ENCODE measurements at places on chromosomes 16 and 17. TPM values are rescaled to one million over a fixed set of nuclear protein-coding genes. Genes with fewer than 3 reads are reported as not detected.
A peak's percentile ranks its signal among the peaks of the same experiment; 100 is the strongest.

- no peak for DNase-seq
Observed at GRCh38 chr17:19553036-19553435, 19.4 kb downstream of the SLC47A1 start.

DNA sequence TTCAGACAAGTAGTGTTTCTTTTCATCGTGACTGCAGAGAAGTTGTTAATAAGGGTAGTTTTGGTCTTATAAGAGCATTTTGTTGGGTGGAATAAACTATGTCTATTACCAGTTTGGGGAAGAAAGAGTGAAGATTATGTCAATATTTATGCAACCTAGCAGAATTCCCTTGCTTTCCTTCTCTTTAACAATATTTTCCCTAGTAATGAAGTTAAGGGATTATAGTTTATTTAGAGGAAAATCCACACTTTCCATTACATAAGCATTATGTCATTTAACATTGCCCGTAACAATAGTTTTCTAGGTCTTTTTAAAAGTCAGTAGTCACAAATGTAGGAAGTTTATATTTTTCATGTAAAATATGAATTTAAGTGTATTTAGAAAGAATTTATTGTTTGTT, 2.5 kb upstream of the MAF start:
- DNase-seq, result no peak

GRCh38 chr16:19844945-19845641, 39.6 kb downstream of the GPRC5B start:
- no peak for DNase-seq

DNA sequence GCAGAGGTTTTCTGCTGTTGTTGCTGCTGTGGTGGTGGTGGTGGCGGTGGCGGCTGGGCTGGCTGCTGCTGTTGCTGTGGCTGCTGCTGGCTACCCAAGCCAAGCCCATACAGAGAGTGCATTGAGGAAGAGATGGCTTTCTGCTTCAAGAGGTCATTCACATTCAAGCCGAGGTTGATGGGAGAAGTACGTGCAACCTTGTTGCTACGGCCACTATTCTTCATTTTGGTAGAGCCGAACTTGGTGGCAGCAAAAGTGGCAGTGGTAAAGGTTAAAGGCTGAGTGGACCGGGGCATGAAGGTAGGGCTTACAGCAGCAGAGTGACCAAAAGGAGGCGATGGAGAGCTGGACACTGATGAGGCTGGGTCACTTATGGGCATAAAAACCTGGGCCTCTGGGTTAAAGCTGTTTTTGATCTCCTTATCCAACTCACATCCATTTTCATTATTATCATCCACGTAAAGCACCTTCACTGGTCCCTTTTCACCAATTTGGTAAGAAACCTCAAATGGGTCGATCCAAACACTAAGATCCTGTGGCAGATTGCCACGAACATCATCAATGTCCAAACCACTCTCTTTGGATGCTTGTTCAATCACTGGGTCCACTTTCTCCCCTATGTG, 2.8 kb downstream of the TOB1 start:
- peak; percentile 75 for DNase-seq

The GPRC5C gene
- total RNA-seq, result not detected

DNA sequence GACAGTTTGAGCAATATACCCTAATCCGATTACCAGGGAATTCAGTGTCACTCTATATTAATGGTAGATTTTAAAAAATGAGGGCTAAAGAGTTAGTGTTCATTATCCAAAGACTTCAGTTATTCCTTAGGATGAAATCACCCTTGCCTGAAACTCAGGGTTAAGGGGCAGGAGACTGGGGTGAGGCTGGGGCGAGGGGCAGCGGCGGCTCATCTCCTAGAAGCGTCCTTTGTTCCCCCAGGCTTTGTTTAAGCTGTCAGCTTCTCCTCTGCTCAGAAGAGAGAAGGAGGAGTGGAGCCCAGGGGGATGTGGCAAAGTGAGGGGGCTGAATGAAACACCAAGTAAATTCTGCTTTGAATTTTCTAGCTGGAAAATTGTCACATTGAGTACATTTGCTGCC, 117.7 kb upstream of the ELAC2 start:
- no peak for DNase-seq

- no peak for DNase-seq
Observed at GRCh38 chr17:65698381-65699061, 137.1 kb upstream of the AXIN2 start.

The TEX14 gene
- 0.24 TPM for total RNA-seq

The SLC6A2 gene
- total RNA-seq, result not detected

DNA sequence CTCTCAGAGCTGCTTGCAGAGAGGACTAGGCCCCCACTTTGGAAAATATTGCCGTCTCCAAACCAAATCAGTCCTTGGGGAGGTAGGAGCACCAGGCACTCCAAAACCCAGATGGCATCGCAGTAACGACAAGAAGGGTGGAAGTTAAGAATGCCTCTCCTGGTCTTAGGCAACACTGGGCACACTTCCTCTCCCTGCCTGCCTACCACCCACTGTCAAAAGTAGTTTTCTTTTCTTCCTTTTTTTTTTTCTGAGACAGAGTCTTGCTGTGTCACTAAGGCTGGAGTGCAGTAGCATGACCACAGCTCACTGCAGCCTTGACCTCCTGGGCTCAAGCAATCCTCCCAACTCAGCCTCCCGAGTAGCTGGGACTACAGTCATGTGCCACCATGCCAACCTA, 47.2 kb downstream of the SRL start:
- DNase-seq, result no peak

GRCh38 chr17:36463916-36464764, 22.3 kb upstream of the ZNHIT3 start:
- peak; percentile 79 for DNase-seq

DNA sequence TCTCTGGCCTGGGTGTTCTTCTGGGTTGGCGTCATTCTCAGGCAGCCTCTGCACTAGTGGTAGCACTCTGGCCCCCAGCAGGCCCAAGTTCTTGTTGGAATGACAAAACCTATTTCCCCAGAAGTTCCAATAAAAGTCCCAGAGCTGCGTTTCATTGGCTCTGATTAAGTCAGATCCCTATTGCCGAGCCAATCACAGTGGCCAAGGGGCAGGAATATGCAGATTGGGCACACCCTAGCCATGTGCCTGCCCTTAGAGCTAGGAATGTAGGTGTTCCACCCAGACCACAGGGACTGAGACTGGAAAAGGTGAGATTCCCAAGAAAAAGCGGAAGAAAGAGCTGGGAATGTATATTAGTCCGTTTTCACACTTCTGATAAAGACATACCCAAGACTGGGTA, 44.9 kb upstream of the POLR3E start:
- DNase-seq, result no peak

DNA sequence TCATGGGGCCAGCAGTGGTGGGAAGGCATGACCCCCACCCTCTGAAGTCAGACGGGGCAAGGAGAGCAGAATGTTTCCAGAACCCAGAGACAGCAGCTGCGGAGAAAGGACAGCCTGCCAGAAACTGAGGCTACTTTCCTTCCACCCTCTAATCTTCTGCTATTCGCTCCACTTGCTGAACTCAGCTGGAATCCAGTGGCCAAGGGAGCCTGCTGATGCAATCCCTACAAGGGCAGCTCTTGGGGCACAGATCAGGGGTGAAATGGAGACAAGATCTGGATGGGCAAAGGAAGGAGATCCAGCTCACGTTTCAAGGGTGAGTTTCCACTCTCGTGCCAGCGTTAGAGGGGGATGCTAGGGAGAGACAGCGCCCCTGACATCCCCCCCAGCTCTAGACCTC, 479.1 kb downstream of the SLC39A11 start:
- DNase-seq, result no peak

The ST6GALNAC2 gene
- not detected for total RNA-seq

DNA sequence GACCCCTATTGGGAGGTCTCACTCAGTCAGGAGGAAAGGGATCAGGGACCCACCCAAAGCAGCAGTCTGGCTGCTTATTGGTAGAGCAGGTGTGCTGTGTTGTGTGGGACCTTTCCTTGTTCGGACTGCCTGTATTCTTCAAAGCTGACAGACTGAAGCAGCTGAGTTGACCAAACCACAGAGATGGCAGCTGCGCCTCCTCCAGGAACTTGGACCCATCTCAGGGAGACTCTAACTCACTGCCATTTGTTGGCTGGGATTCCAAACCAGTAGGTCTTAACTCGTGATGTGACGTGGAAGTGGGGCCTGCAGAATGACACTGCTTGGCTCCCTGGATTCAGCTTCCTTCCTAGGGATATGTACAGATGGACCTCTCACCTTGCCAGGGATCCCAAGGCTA, 9.6 kb upstream of the UQCRC2 start:
- DNase-seq, result no peak

- peak; percentile 44 for DNase-seq
Observed at GRCh38 chr17:47188271-47188875, 722 bp downstream of the CDC27 start.

The TEKT1 gene
- total RNA-seq, result not detected

- peak; percentile 18 for DNase-seq
Observed at GRCh38 chr17:7897773-7898172, 9.2 kb downstream of the CHD3 start.
